ENCODE measurements at places on chromosomes 6 and 20.

DNA sequence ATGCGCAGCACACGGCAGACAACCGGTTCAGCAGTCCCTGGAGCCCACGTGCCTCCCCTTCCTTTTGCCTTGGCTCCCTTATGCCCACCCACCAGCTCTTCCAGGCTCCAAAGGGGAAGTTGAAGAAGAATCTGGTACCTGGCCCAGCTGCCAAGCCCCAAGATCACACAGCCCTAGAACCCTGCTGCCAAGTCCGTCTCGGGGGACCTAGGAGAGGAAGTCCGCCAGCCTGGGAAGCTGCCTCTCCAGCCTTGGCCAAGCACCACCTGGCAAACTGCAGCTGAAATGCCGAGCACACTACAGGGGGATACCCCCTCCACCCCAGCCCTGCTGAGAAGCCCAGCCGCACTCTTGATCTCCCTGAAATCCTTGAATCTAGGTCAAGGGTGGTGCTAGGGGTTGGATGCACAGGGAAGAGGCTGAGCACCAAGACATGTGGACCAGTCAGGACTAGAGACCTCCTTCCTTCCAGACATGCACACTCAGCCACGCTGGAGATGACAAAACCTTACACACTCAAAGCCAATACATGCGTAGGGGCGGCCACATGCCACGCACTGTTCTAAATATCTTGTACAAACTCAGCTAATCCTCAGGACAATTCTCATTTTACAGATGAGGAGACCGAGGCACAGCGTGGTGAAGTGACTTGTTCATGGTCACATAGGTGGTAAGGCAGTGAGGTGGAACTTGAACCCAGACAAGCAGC, 124.1 kb downstream of the PREX1 start:
- DNase-seq = no peak

DNA sequence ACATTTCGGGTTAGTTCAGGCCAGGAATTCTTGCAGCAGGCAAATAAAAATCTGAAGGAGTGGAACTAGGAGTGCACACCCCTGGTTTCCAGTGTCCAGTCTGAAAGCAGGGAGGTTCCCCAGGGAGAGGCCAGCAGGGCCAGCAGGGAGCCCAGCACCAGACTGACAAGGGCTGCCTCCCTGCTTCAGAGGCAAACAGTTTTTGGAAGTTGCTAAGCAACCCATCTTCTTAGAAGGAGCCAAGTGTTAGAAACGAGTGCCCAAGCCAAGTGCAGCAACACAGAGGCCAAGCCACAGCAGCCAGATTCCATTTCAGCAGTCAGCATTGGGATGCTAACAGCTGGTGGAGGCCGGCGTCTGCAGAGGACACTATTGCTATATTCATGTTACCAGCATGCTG, 179.1 kb downstream of the SYNDIG1 start:
- no peak for DNase-seq

DNA sequence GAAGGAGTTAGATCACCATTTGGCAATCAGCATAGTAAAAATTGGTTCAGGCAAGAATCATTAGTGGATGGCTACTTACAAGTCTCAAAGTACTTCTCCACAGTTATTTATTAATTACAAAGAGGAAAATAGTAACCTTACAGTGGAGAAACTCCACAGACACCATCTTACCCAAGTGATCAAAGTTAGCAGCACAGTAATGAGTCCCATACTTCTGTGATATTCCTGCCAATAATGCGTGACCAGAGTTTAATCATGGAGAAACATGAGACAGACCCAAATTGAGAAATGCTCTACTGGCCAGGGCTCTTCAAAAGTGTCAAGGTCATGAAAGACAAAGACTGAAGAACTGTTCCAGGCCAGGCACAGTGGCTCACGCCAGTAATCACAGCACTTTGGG, 9.5 kb downstream of the TBC1D7 start:
- DNase-seq = no peak

- no peak for DNase-seq
Observed at GRCh38 chr6:139518556-139519091, 144.2 kb upstream of the CITED2 start.

- peak; percentile 55 for DNase-seq
Observed at GRCh38 chr20:34874094-34874654, 1.5 kb upstream of the GGT7 start.

DNA sequence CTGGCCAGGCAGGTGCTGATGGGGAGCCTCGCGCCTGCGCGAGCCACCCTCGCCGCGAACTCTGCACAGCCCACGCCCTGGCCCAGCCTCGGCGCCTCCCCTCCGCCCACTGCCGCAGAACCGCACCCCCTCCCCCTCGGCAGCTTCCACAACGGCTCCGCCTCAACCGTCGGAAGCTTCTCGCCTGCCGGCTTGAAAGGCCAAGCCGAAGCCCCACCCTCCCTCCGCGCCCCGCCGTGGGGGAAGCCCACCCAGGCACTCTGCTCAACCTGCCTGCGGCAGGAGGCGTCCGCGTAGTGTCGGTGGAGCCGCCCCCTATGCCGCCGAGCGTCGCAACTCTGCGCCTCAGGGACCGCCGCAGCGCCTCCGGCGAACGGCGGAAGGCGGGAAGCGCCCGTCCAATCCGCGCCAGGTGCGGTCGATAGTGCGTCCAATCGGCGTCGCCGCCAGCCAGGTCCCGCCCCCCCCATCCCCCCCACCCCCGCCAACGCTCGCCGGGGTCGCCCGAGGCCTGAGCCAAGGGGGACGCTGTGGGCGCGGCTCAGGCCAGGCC, at the start of gene SYCP2:
Gene SYCP2 (minus strand): TSS at position 342 of the 553 bp plus-strand sequence. CDS start 11,224 bp downstream, outside the sequence.
- DNase-seq = no peak

DNA sequence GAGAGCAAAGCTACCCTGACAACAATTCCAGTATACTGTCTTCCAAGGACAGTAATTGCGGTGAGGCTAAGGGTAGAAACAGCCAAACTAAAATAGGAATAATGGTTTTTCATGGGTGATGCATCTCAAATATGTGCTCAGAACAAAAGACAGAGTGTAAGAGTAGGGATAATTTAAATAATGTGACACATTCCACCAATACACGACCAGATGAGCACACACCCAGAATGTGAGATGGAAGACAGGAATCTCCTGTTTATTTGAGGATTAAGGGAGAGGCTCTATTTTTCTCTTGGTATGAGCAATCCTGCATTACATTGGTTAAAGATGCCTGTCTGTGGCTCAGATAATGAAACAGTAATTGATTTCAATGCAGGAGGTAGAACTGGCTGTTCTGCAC, 292.9 kb upstream of the ZFP64 start:
- no peak for DNase-seq

DNA sequence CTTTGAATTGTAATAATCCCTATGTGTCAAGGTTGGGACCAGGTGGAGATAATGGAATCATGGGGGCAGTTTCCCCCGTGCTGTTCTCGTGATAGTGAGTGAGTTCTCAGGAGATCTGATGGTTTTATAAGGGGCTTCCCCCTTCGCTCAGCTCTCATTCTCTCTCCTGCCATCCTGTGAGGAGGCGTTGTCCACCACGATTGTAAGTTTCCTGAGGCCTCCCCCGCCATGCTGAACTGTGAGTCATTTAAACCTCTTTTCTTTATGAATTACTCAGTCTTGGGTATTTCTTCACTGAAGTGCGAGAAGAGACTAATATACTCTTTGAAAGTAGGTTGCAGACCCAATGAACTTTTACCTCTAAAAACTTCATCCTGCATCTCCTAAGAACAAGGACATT, 39.2 kb upstream of the KCNG1 start:
- DNase-seq = no peak

DNA sequence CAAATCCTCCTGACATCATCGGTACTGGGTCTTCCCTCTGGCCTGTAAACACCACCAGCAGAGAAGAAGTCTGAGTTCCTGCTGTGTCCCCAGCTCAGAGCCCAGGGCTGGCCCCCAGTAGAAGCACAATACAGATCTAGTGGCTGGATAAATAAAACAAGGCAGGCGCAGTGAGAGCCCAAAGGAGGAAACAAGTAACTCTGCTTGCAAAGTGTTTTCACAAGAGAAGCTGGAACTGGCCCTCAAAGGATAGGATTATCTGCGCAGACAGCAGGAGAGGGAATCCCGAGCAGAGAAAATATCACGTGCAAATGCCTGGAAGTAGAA, 205.1 kb downstream of the ZDHHC14 start:
- DNase-seq = no peak

- DNase-seq = peak; percentile 36
Observed at GRCh38 chr6:68575765-68576439, 59.2 kb upstream of the ADGRB3 start.

DNA sequence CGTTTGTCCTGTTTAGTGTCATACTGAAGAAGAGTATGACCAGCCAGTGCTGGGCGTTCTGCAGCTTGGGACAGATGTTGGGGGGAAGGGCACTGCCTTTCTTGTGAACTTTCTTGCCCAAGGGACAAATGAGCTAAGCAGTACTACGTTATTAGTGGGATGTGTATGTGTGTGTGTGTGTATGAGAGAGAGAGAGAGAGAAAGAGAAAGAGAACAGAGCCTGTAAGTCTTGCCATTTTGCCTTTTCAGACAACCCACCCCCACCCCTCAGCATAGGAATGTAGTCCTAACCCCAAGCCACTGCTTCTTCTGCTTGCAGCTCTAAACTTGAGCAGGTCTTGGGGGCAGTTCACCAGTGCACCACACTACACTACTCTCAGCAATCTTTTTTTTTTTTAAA, 45.5 kb downstream of the E2F3 start:
- no peak for DNase-seq

GRCh38 chr20:15565786-15566185, 1007.5 kb downstream of the KIF16B start:
- DNase-seq = no peak

GRCh38 chr20:40688129-40689099, 622 bp downstream of the MAFB start:
- DNase-seq = no peak

DNA sequence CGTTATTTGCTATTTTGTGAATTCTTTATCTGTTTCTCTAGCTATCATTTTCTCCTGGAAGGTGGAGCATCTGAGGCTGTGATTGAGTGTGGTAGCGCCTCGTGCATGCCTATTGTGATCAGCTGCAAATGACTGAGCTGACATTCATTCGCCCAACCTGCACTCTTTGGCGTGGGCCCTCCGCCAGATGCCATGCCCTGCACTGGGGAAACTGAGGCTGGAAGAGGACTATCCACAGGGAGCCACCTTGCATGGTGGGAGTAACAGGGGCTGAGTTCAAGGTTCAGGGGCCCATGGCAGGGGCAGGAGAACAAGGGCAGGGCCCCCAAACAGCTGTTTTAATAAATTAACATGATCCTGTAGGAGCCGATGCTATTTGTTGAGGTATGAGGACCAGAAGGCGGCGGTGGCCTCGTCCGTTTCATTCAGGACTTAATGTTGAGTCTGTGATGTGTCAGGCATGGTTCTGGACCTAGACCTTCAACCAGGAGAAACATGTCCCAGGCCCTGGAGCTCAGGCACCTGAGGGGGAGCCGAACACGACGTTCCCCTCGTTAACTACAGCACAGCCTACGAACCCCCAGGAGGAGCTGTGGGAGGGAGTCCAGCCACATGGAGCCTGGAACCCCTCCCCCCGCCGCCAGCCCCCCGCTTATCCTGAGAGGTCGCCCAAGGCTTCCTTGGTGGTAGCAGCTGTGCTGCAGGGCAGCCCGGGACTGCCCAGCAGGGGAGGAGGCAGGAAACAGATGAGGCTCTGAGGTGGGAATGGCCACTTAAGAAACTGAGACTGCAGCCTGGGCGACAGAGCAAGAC, 242.9 kb downstream of the CDH4 start:
- no peak for DNase-seq

DNA sequence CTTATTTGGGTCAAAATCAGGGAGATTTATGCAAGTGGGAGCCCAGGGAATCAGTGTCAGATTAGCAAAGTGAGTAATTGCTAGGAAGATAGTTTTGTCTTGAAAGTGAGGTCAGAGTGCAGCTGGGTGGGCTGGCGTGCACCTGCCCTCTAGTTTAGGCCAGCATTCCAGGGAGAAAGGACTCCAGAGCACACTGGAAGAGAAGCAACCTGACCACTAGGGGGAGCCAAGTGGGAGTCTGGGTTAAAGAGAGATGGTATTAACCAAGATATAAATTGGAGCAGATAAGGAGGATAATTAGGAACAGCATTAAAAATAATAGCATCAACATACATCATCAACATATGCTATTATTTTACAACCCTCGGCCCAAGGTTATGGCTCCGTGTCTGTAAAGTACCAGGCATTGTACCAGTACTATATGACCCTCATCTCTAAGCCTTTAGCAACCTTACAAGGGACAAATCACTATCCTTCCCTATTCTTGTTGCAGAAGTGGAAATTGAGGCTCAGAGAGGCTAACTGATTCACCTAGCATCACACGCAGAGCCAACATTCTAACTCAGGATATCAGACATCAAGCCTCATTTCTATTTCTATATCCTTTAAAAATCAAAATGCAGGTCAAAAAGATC, 57.8 kb downstream of the SLC2A10 start:
- DNase-seq = no peak

DNA sequence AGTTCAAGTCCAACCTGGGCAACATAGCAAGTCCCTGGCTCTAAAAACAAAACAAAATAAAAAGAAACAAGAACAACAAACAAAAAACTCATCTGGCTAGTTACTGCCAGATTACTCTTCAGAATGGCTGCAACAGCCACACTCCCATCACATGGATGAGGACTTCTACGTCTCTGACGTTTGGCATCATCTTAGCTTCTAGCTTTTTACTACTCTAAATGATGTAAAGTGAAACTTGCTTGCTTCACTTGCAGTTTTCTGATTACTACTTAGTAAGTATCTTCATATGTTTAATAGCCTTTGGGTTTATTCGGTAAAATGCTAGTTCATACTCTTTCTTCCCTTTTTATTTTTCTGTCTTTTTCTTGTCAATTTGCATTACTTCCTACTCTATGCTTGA, 161.1 kb upstream of the CARMIL1 start:
- no peak for DNase-seq

GRCh38 chr6:26604797-26605196, 8.0 kb downstream of the ABT1 start:
- no peak for DNase-seq

DNA sequence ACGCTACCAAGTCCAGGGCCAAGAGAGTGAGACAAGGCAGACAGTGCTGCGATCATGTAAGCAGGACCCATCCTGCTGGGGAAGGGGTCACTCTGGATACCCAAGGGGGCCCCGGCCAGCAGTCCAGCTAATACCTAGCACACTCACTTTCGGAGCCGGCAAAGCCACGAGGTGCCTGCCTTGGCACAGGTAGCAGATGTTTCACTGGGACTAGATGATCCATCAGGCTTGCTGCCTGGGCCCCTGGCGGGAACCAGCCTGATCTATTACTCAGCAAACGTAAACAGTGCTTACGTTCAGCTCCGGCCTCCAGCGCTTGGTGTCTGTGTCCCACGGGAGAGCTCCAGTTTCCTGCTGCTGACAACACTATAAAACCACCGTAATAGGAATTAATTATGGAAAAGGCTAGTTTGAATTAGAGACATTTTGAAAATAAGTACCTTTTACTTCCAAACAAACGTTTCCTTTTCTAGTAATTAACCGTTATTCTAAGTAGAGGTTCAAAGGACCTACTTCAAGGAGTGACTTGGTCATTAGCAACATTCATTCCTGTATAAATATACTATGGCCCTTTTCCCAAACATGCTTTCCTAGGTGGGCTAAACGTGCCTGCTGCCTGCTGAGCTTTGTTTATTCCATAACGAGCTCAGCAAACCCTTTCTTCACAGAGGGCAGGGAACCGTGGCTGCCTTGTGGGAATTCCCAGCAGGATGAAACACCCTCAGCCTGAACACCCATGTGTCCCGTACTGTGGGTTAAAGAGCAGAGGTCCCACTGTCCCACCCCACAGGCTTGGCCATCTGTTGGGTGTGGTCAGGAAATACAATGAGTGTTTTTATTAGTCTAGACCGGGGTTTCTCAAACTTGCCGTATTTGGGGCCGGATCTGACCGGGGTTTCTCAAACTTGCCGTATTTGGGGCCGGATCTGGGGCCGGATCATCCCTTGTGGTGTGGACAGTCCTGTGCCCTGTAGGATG, 18.4 kb downstream of the SLC22A23 start:
- no peak for DNase-seq

- DNase-seq = no peak
Observed at GRCh38 chr20:40993794-40994540, 34.7 kb upstream of the TOP1 start.

Measured in left renal pelvis (tissue), 4 donors.